ENCODE measurements at places on chromosomes 7 and 10.

- no peak overlapping the region for H3K27ac ChIP-seq
- DNase-seq = no peak
- no peaks in the 10 kb centered on the region for H3K36me3 ChIP-seq
- H3K4me1 ChIP-seq = no peaks in the 10 kb centered on the region
- no peaks in the 10 kb centered on the region for H3K27me3 ChIP-seq
- H3K4me3 ChIP-seq = no peak overlapping the region
Measured at GRCh38 chr10:57664815-57665214, 602.9 kb downstream of the IPMK start.

- DNase-seq = no peak
- no peaks in the 10 kb centered on the region for H3K4me1 ChIP-seq
- no peaks in the 10 kb centered on the region for H3K27me3 ChIP-seq
- no peak overlapping the region for H3K27ac ChIP-seq
- H3K36me3 ChIP-seq = no peaks in the 10 kb centered on the region
- H3K4me3 ChIP-seq = no peak overlapping the region
Measured at GRCh38 chr10:127133225-127133624, 63.2 kb downstream of the INSYN2A start.

DNA sequence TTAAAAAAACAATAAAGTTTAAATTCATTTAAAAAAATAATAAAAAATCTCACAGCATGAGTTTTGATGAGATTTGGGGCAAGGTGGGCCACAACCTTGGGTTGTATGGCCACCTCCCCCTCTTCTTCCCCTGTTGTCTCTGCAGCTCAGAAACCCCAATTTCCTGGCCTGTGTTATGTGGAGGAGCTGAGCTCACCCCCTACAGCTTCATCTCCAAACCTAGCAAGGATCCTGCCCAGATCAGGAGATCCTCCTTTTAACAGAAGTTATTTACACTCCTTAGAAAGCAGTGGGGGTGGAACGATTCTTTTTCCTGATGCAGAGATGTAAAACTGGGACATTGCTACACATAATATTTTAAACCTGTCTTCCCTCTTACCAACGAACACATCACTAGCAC, 6.9 kb upstream of the SH2D4B start:
- H3K27ac ChIP-seq = peak overlapping the region; percentile 66
- peaks cover 4% of the 10 kb centered on the region for H3K36me3 ChIP-seq
- peaks cover 64% of the 10 kb centered on the region for H3K4me1 ChIP-seq
- no peak for DNase-seq
- H3K4me3 ChIP-seq = no peak overlapping the region

DNA sequence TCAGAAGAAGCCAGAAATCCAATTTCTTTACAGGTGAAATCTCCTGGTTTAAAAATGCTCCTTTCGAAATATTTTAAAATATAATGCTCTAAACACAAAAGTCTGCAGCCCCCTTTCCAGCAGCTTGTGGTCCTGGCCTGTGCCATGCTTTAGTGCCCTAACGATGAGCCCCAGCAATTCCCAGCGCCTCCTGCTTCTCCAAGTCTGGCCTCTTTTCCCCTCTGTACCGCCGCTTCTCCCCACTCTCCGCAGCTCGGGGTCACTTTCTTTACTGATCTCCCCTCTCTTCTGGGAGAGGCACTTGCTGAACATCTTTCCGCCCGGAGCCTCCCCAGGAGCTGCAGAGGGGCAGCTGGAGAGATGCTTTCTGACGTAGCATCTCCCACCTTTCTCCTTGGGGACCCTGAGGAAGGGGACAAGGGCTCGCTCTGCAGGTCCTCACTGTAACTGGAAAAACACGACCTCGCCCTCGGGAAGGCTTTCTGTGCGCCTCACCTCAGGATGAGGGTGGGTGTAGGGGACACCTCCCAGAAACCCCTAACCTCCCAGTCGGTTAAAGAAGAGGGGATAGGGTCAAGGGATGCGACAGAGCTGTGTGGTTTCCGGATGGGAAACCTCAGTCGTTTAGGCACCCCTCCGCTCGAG, 565 bp upstream of the INA start:
- peaks cover 49% of the 10 kb centered on the region for H3K27me3 ChIP-seq
- DNase-seq = no peak
- H3K27ac ChIP-seq = no peak overlapping the region
- H3K4me3 ChIP-seq = peak overlapping the region; percentile 59

GRCh38 chr7:3174515-3175284, 126.4 kb upstream of the SDK1 start:
- H3K27ac ChIP-seq = no peak overlapping the region
- no peaks in the 10 kb centered on the region for H3K36me3 ChIP-seq
- no peak for DNase-seq
- H3K4me1 ChIP-seq = no peaks in the 10 kb centered on the region
- H3K27me3 ChIP-seq = peaks cover 3% of the 10 kb centered on the region

GRCh38 chr10:42888504-42889095, 106.0 kb downstream of the BMS1 start:
- H3K36me3 ChIP-seq = no peaks in the 10 kb centered on the region
- DNase-seq = no peak
- no peaks in the 10 kb centered on the region for H3K4me1 ChIP-seq
- H3K4me3 ChIP-seq = no peak overlapping the region
- H3K27me3 ChIP-seq = peaks cover 9% of the 10 kb centered on the region

DNA sequence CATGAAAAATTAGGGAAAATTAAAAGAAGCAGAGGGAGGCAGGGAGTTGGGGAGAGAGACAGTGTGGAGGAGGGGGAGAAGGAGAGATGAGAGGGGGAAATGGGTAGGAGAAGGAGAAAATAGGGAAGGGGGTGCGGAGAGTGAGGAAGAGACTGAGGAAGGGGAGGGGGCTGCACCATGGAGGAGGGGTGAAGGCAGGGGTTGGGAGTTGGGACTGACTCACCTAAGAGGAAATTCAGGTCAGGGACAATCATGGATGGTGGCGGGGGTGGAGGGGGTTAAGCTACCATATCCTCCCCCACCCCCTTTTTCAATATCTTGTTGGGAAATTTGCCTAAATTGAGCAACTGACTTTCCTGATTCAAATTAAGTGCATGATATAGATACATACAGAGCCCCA, 8.0 kb downstream of the GRK5 start:
- no peak overlapping the region for H3K4me3 ChIP-seq
- H3K27me3 ChIP-seq = no peaks in the 10 kb centered on the region
- no peak for DNase-seq
- H3K36me3 ChIP-seq = no peaks in the 10 kb centered on the region

DNA sequence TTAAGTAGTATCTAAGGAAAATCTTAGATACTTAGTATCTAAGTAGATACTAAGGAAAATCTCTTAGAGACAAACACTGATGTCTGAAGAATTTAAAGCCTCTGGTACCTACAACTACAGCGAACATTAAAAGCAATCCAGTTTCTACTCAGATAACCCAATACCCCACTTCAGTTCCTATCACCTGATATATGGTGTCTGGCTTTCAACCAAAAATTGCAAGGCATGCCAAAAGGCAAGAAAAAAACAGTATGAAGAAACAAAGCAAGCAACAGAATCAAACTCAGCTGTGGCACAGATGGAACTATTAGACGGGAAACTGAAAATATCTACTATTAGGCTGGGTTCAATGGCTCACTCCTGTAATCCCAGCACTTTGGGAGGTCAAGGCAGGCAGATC, 31.1 kb downstream of the ARHGAP12 start:
- DNase-seq = no peak
- no peak overlapping the region for H3K4me3 ChIP-seq
- peaks cover 24% of the 10 kb centered on the region for H3K36me3 ChIP-seq
- H3K27ac ChIP-seq = no peak overlapping the region

- no peak overlapping the region for H3K4me3 ChIP-seq
- H3K36me3 ChIP-seq = no peaks in the 10 kb centered on the region
- peaks cover 6% of the 10 kb centered on the region for H3K4me1 ChIP-seq
- peaks cover 10% of the 10 kb centered on the region for H3K27me3 ChIP-seq
- no peak for DNase-seq
Measured at GRCh38 chr7:106294334-106294733, 9.6 kb upstream of the NAMPT start.

- peaks cover 3% of the 10 kb centered on the region for H3K4me1 ChIP-seq
- H3K36me3 ChIP-seq = no peaks in the 10 kb centered on the region
- DNase-seq = no peak
Measured at GRCh38 chr10:86819567-86819966, 63.1 kb downstream of the BMPR1A start.

- H3K4me3 ChIP-seq = no peak overlapping the region
- H3K27ac ChIP-seq = no peak overlapping the region
- H3K27me3 ChIP-seq = peaks cover 4% of the 10 kb centered on the region
- no peaks in the 10 kb centered on the region for H3K4me1 ChIP-seq
- no peaks in the 10 kb centered on the region for H3K36me3 ChIP-seq
Measured at GRCh38 chr7:236967-237366, 44.6 kb downstream of the FAM20C start.

DNA sequence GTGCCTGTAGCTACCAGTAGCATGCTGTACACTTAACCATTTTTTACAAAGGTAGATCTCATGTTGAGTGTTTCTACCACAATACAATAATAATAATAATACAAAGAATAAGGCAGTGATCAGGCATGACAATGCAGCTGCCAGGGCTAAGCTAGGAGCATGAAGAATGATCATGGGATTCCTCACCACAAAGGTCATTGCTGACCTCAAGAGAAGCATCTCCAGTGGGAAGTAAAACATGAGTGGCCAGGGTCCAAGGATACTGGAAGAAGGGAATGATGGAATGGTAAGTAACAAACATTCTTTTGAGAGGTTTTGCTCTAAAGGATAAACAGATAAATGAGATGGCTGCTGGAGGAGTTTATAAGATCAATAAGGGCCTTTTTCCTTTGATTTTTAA, 591.1 kb downstream of the TNS3 start:
- H3K36me3 ChIP-seq = no peaks in the 10 kb centered on the region
- H3K27me3 ChIP-seq = no peaks in the 10 kb centered on the region

DNA sequence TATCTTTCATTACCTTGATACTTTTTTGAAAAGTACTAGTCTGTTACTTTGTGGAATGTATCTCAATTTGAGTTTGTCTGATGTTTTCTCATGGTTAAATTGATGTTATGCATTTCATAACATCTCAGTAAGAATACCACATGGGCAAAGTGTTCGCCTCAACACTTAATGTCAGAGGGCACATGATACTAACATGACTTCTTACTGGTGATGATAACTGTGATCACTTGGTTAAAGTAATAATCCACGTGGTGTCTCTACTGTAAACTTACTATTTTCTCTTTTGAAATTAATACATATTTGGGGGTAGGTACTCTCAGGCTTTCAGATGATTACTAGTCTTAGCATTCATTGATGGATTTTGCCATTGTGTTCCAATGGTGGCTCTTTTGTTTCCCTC, 2.2 kb downstream of the SDHAF3 start:
- H3K27me3 ChIP-seq = no peaks in the 10 kb centered on the region
- peak overlapping the region; percentile 85 for H3K4me3 ChIP-seq
- H3K4me1 ChIP-seq = peaks cover 40% of the 10 kb centered on the region
- no peak overlapping the region for H3K27ac ChIP-seq

GRCh38 chr7:24902276-24902675, 77.7 kb downstream of the OSBPL3 start:
- no peak for DNase-seq
- no peak overlapping the region for H3K4me3 ChIP-seq
- peaks cover 11% of the 10 kb centered on the region for H3K36me3 ChIP-seq
- no peak overlapping the region for H3K27ac ChIP-seq
- no peaks in the 10 kb centered on the region for H3K27me3 ChIP-seq

DNA sequence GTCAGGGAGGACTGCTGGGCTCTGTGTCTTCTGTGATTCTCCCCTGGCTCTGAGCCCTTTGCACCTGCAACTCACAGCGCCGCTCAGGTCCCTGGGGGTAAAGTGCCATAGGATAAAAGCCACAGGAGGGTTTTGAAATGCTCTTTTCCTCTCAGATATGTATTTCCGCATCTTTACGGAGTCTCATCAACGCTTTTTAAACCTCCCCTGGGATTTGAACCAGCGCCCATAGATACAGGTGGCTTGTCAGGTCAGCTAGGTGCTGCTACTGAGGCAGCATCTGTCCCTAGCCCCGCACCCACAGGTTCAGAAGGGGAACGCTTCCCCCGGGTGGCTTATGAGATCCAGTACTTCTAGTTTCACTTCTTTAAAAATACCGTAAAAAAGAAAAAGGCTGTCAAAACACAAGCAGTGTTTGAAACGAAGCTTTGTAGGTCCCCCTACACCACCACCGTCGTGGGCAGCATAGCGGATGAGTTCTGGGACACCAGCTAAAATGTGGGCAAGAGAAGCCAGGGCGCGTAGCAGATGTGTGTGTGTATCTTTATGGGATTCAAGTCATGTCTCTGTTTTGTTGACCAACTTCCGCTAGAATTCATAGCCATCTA, 173.5 kb downstream of the CUX1 start:
- peak overlapping the region; percentile 55 for H3K4me3 ChIP-seq
- no peaks in the 10 kb centered on the region for H3K27me3 ChIP-seq
- DNase-seq = peak; percentile 35
- peak overlapping the region; percentile 75 for H3K27ac ChIP-seq
- peaks cover 21% of the 10 kb centered on the region for H3K4me1 ChIP-seq

GRCh38 chr10:110885932-110886674, 14.4 kb downstream of the PDCD4 start:
- peak overlapping the region; percentile 11 for H3K4me3 ChIP-seq
- H3K4me1 ChIP-seq = peaks cover 54% of the 10 kb centered on the region
- no peak for DNase-seq
- H3K27ac ChIP-seq = peak overlapping the region; percentile 69
- no peaks in the 10 kb centered on the region for H3K27me3 ChIP-seq

DNA sequence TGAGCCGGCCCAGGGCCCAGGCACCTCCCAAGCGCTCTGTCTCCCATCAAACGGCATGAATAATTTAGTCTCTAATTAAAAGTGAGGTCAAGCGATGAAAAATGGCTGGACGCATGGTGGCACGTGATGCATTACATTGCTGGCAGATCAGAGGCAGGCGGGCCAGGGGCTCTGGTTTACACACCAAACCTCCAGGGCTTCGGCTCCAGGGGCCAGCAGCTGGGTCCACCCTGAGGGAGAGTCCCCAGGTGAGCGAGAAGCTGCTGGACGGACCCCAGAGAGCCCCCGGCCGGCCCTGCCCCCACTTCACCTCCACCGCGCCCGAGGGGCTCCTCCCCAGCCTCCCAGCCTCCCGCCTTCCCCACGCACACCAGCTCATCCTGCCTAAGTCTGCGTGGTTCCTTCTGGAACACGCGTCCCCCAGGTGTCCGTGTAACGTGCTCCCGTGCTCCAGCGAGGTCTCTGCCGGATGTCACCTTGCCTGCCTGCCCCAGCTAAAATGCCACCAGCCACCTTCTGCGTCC, 23.2 kb downstream of the UNCX start:
- no peak for DNase-seq
- peaks cover 30% of the 10 kb centered on the region for H3K27me3 ChIP-seq
- H3K36me3 ChIP-seq = no peaks in the 10 kb centered on the region
- H3K27ac ChIP-seq = no peak overlapping the region

DNA sequence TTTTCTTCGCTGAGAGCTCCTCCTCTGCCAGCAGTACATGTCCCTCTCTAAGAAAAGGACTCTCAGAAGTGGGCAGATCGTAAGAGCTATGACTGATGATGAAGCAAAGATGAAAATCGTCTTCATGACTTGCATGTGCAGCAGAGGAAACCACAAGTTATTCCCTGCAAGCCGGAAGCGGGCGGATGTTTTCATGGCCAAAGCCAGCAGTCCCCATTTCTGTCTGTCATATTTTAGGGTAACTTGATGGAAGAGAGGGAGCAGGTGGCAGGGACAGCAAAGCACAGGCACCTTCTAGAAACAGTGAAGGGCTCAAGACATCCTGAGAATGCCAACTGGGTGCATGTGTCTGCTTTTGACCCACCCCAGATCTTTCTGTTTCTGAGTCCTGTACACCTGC, 19.9 kb downstream of the KLF6 start:
- peak; percentile 52 for DNase-seq
- peak overlapping the region; percentile 14 for H3K27ac ChIP-seq
- peaks cover 3% of the 10 kb centered on the region for H3K36me3 ChIP-seq
- H3K27me3 ChIP-seq = peaks cover 2% of the 10 kb centered on the region
- peaks cover 62% of the 10 kb centered on the region for H3K4me1 ChIP-seq
- peak overlapping the region; percentile 28 for H3K4me3 ChIP-seq

- DNase-seq = no peak
- no peaks in the 10 kb centered on the region for H3K36me3 ChIP-seq
- no peak overlapping the region for H3K27ac ChIP-seq
- no peaks in the 10 kb centered on the region for H3K27me3 ChIP-seq
Measured at GRCh38 chr10:63972949-63973827, 452.0 kb downstream of the REEP3 start.
